CD8-positive, alpha-beta T cell (primary cell): ENCODE measurements at places on chromosomes 16 and 17.

GRCh38 chr16:24748242-24748641 is 18.8 kb downstream of the TNRC6A start:
- DNase-seq, result no peak

GRCh38 chr17:50125420-50125997 is 4.5 kb downstream of the SAMD14 start:
- DNase-seq, result no peak

GRCh38 chr16:56355786-56356275 is 69.5 kb downstream of the AMFR start:
- DNase-seq, result no peak

GRCh38 chr17:58415371-58416055 is 1.8 kb downstream of the RNF43 start:
- no peak for DNase-seq

DNA sequence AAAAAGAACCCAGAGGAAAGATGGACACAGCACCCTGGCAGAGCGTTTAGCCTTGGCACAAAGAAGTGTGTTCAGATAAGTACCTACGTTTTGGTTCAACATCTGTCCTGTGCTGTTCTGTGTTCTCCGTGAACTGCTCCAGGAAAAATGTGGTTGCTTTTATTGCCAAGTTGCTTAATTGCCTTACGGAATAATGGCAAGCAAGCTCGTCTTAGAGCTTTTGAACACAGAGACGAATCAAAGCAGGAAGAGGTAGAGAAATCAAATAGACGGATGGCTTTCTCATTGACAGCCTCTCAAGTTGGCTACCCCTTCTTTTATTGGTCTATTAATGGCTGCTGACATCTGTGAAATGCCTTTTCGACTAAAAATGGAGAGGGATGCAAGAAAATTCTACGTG is 911.1 kb upstream of the EEF2KMT start:
- DNase-seq, result no peak

DNA sequence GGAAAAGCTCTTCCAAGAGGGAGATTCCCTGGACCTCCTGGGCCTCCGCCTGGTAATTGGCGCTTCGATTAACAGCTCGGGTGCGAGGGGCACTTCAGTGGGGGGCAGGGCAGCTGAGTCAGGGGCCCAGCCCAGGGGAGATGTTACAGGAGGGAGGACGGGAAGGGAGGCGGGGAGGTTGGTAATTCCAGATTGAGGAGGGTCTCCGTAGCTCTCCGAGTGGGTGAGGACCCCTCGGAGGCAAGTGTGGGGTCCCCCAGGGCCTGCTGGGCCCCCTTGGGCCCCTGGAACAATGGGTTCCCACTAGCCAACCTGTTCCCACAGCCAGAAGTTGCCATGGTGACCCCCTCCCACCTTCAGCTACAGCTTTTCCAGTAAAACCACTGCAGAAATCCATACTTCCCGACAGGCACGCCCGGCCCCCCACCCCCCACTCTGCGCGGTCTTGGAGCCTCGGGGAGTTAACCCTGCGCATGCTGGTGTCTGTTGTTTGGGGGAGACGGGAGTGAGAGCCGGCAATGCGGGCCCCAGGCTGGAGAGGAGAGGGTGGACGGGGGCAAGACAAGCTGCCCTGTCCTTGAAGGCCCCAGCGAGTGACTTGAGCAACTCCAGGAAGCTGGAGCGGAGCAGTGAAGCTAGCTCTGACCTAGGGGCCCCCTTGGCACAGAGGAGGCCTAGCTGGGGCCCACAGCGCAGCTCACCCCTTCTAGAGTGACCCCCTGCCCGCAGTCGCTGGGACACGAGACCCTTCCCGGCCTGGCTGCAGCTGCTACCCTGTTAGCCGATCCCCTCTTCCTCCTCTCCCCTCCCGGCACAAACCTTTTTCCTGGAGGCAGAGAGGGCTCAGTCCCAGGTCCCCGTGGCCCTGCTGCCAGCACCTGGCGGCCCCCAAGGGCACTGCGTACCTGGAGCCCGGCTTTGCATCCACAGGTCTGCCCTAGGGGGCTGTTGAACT is 37.8 kb downstream of the TMEM235 start:
- DNase-seq, result no peak

DNA sequence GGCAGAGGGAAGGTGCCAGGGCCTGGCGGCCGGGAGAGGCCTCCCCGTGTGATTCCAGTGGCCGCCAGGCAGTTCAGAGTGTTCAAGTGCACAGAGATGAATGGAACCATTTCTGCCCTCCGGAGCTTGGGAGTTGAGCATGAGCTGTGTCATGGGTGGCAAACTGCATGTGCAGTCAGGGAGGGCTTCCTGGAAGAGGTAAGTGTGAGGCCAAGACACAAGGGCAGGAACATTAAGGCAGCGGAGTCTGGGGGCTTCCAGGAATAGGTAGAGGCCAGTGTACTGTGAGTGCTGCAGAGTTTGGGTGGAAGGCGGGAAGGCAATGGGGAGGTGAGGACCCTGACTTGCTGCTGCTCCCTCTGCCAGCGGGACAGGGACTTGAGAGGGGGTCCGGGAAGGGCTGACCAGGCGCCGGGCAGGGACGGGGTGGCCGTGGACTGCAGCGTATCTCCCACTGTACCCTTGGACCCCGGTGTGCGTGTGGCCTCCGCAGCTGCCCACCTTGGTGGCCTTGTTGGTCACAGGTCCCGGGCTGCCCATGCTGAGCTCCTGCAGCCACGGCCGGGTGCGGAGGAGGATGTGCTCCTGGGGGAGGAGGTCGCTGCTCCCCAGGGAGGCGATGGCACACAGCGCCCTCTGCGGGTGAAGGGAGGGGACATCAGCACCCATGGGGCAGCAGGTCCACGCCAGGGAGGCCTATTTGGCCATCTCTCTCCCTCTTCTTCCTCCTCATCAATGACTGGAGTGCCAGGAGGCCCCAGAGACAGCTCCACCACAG is 7.5 kb upstream of the CEP131 start:
- DNase-seq, result no peak

DNA sequence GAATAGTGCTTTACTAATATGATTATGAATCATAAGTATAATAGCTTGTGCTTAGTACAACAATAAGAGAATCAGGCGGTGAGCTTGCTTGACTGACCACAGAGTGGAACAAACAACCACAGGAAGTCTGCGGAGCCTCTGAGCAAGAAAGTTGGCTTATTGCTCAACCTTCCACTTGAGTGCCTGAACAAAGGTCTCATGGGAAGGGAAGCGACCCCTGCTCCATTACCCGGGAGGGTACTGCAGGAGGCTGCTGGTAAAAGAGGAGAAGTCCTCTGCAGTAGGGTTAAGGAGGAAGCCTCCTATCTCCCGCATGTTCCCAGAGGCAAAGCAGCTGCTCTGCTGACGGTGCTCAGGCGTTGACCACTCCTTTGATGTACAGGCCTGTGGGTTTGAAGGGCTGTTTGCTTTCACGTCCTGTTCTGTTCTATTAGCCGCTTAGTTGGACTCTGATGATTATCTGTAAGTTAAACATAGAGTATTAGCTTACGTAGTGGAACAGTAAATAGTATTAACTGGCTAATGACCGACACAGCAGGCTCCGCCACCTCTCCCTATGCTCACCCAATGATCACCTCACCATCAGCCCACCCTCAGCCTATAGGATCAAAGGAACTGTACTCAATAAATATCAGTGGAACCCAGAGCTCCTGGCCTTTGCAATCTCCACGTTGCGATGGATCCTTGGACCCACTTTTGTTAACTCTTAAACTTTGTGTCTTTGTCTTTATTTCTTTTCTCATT is 17.5 kb downstream of the ALOX15B start:
- peak; percentile 22 for DNase-seq

GRCh38 chr16:85051067-85051581 is 23.5 kb downstream of the KIAA0513 start:
- no peak for DNase-seq

DNA sequence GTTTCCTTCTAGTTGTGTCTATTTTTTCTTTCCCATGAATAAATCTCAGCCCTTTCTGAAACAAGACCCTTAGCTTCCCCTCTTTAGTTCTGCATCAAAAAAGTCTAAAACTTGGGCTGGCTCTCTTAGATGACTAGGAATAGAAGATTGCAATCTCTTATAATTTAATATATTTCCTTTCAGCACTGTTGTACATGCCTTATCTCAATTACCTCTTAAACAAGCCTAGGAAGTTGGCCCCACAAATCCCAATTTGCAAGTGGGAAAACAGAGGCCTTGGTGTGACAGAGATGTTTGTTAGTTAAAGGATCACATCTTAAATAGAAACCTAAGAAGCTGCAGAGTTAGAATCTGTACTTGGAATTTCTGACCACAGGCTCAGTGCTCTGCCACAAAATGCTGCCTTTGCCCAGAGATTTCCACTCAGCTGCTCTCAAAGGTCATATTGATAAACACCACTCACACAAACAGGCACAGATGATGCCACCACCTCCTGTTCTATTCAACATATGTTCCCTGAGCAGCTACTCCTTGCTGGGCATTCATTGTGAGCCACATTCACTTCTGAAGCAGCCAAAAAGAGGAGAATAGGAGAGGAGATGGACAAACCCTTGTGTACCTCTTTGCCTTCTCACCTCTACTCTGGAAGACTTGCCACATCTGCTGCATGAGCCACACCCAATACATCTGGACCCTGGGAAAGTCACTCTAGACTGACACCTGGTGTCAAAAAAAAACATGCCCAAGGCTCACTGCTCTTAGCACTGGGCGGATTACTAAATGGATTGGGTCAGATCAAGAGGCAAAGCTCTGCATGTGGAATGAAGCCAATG is 5.5 kb downstream of the CCDC182 start:
- no peak for DNase-seq

DNA sequence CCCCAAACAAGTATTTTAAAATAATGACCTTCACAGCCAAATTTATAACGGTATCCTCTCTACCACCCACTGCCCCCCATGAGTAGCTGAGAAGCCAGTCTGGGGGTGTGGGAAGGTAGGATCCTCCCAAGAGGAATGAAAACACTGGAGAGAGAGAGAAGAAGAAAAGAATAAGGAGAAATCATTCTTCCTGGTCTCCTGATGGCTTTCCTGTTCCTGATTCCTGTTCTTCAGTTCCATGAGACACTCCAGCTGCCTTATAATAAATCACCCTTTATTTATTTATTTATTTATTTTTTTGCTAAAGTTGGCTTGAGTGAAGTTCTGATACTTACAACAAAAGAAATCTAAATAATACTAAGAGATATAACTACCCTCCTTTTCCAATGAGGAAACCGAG is 56.4 kb upstream of the FAM20A start:
- DNase-seq, result no peak

DNA sequence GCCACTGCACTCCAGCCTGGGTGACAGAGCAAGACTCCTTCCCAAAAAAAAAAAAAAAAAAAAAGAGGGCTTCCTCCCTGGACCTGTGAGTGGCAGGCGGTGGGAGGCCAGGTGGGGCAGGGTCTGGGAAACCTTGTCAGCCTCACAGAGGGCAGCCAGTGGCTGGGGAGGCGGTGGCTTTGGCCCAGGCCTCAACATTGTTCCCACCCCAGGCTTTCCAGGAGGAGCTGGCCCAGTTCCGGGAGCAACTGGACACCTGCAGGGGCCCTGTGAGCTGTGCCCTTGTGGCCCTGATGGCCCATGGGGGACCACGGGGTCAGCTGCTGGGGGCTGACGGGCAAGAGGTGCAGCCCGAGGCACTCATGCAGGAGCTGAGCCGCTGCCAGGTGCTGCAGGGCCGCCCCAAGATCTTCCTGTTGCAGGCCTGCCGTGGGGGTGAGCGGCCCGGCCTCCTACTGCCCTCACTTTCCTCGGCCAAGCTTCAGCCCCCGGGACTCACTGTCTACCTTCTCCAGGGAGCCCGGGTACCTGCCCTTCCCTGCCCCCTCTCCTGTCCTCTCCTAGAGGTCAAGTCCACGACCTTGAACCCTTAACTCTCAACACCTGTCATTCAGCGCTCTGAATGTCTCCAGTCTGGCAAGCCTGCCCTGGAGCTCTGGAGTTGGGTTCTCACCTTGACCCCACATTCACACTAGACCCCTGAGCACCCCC is 12.4 kb downstream of the ZNF213 start:
- no peak for DNase-seq

GRCh38 chr17:40463122-40463550 is 19.9 kb downstream of the IGFBP4 start:
- no peak for DNase-seq

- peak; percentile 96 for DNase-seq
These were observed 5.5 kb upstream of the MXRA7 start for GRCh38 chr17:76716146-76716838.

GRCh38 chr17:14833201-14833785 is 431.8 kb downstream of the PMP22 start:
- no peak for DNase-seq

DNA sequence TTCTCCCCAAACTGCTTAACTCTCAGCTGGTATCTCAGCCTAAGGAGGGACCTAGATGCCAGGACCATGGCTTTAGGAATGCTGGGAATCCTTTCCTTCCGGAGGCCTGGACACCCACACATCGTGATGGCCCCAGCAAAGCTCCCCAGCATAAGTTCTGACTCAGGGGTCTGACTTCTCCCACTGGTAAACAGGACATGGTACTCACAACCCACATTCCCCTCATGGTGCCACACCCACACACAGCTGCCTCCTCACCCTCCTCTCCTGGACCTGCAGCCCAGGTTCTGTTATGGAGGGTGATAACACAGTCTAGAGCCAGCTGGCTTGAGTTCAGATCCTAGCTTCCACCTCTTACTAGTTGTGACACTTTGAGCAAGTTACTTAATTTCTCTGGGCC is 719 bp upstream of the RNF227 start:
- DNase-seq, result no peak
